CD4-positive, alpha-beta T cell treated with Interferon alpha-2 for 1 hour (primary cell): ENCODE measurements at places on chromosomes 12 and 14.
A peak's percentile ranks its signal among the peaks of the same experiment; 100 is the strongest.

GRCh38 chr14:106209755-106210154 lies 683.4 kb downstream of the TMEM121 start:
- peak; percentile 54 for DNase-seq

- no peak for DNase-seq
These were observed 59.5 kb upstream of the TMX1 start for GRCh38 chr14:51180577-51180976.

DNA sequence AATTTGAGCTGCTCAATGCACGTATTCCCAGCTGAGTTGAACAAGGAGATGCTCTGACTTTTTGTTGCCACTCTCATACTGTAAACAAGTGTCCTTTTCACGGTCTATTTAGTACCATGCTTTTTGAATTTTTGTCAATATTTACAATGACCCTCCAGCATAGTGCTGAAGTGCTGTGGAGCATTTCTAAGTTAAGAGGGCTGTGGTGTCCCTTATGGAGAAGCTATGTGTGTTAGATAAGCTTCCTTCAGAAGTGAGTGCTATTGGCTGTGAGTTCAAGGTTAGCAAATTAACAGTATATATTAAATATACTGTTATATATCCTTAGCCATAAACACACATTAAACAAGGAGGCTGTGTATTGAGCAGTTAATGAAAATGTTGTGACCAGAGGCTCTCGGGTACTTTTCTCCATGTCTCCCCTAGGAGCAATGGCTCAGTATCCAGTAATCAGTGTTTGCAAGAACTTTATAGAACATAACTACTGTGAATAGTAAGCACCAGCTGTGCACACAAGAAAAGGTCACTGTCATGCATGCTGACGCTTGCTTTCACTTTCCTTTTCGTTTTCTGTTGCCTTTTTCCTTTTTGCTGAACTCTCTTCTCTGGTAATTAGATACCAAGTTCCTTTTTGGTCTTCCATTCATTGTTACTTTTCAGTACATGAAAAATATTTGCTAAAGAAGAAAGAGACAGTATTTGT lies 187.2 kb upstream of the NEDD1 start:
- no peak for DNase-seq

DNA sequence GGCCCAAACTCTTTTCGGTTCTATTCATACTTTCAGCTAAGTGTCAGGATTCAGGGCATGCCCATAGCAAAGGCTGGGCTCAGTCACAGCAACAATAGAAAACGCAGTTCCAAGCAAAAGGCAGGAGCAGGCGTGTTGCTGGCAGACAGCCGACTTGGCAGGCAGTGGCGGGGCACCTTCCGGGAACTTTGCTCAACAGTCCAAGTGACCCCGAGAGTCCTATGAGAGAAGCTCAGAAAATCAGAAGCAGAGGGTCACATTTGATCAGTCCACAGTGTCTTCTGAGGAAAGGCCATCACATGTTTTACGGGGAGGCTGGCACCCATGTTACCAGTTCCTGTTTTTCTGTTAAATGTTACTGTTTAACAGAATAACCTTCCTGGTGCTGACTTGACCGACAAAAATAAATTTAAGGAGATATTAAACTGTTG lies 115.0 kb downstream of the DACT1 start:
- DNase-seq = peak; percentile 36

DNA sequence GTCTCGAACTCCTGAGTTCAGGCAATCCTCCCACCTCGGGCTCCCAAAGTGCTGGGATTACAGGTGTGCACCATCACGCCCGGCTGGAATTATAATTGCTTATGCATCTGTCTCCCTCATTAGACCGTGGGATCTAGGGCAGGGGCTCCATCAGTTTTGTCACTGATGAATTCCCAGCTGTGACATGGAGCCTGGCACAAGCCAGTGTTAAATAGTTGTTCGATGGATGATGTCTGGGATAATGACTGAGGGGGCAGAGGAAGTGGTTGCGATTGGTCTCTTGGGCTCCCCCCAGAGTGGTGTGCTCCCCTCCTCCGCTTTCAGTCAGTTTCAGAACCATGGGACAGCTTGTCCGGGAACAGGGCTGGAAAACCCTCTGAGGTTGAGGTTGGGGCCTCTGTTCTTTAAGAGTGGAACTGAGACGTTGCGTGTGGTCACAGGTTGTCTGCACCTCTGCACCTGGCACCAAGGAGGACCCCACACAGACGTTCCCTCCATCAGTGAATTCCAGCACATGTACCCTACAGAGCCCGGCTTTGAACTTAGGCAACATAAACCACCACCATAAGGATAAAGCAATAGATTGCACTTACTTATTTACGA lies 30.8 kb upstream of the BATF start:
- DNase-seq = no peak

DNA sequence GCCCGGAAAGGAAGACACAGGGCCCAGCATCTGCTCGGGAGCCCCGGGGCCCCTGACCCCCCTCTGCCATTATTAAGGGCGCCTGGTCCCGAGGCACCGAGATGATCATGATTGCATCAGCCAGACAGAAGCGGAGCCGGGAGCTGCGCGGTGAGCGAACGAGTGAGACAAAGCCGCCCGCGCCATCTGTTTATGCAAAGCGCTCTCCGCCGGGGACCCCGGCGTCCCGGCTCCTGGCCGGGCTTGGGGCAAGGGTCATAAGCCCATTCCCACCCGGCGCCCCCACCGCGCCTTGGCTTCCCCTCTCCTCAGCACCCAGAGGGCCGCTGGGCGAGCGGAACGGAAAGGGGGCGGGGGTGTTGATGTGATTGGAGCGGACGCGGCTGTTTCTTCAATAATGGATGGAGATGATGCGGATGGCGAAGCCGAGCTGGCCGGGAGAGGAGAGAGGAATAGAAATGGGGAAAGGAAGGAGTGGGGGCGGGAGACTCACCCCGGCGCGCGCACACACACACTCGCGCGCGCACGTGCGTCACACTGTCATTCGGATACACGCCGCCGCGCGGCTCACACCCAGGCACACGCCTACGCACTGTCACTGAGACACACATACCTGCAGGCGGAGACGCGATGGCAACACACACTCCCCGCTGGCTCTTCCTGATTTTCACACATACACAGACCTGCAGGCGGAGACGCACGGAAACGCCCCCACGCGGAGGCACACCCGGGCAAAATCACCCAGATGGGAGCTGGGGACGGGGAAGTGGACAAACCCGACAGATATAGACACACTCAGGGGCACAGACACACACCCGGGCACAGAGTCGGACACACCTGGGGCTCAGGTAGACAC lies 10.7 kb downstream of the STAC3 start:
- DNase-seq = peak; percentile 78

GRCh38 chr14:49173765-49174373 lies 412.3 kb downstream of the RPS29 start:
- peak; percentile 7 for DNase-seq

DNA sequence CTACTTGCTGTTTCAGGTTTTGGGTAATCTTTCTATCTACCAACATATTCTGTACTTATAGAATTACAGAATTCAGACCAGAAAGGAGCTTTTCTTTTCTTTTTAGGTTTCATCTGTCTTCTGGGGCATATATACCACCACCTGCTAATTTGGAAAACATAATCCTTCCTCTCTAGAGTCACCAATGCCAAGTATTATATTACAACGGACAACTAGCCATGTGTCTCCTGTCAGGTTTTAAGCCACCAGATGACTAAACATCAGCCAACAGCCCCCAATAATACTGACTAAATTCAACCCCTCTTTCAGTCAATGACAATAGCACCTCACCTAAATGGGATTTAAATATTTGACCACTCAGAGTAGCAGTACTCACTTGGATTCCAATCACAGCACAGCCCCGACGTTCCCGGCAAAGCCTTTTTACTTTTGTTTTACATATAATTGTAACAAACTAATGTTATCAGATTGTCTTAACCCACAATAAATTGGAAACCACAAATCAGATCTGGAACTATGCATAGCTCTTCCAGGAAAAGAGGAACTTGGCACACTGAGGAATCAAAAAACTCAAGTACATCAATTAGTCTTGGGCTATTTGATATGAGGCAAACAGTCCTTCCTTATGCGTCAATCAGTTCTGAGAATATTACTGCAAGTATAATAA lies 13.5 kb downstream of the SLC11A2 start:
- no peak for DNase-seq

GRCh38 chr12:77947330-77947729 lies 116.6 kb downstream of the NAV3 start:
- no peak for DNase-seq

DNA sequence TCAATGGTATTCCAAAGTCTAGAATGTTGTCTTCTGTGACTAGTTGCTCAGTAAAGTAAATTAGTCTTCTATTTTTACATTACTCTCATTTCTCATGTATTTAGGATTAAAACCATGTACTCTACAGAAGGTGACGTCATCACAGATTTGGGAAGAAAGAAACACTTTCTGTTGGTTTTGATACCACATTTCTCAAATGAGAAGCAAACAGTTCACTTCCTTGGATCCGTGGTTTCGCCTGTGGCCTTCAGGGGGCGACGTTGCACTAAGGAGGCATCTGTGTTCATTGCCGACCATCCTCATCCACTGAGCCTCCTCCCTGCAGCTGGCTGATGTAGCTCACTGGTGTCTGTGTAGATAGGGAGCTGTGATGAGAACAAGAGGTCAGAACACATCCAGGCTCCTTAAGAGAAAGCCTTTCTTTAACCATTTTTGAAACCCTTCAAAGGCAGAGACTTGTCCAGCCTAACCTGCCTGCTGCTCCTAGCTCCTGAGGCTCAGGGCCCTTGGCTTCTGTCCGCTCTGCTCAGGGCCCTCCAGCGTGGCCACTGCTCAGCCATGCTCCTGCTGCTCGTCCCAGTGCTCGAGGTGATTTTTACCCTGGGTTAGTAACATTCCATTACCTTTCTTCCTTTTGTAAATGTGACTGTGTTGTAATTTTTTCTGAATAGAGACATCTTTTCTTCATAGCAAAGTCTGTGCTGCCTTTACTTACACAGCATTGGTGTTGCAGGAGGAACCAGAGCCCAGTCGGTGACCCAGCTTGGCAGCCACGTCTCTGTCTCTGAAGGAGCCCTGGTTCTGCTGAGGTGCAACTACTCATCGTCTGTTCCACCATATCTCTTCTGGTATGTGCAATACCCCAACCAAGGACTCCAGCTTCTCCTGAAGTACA lies 220.6 kb upstream of the OR4E1 start:
- peak; percentile 66 for DNase-seq

- DNase-seq = no peak
These were observed 184.3 kb upstream of the RTL1 start for GRCh38 chr14:101087614-101088394.

GRCh38 chr12:121976950-121977349 lies 44.7 kb upstream of the BCL7A start:
- DNase-seq = no peak

DNA sequence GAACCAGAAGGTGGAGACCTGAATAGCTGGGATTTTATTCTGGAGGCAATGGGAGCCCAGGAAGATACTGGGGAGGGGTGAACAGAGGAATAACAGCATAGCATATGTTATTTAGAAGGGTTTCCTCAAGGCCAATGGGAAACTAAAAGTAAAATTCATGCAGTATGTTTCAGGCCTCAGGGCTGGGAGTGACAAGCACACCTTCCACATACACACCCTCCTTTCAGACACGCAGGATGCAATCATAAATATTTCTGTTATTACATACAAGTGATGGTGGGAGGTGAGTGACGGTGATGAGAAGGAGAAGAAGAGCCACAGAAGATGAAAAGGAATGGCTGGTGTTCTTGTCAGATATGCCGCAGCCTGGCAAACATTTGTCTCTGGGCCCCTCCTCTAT lies 106.1 kb upstream of the FLRT2 start:
- DNase-seq = no peak

- DNase-seq = no peak
These were observed 28.5 kb downstream of the KLC1 start for GRCh38 chr14:103657471-103657870.

- no peak for DNase-seq
These were observed 146.0 kb upstream of the C14orf180 start for GRCh38 chr14:104433401-104434213.

- no peak for DNase-seq
These were observed 5.4 kb downstream of the RPS6KL1 start for GRCh38 chr14:74917646-74918081.

DNA sequence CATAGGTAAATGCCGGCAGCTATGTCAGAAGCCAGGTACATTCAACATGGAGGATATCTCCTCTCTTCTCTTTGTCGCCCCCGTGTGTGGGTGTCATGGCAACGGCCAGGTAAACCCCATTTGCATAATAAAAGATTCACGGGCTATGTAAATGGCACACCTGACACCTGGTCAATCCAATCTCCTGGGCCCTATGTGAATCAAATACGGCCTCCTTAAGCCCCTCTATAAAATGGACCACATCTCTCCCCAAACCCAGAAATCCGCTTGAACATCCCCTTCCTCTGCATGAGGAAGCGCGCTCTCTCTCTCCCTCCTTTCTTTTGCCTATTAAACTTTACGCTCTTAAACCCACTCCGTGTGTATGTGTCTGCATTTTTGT lies 363.7 kb downstream of the SOX5 start:
- DNase-seq = no peak

DNA sequence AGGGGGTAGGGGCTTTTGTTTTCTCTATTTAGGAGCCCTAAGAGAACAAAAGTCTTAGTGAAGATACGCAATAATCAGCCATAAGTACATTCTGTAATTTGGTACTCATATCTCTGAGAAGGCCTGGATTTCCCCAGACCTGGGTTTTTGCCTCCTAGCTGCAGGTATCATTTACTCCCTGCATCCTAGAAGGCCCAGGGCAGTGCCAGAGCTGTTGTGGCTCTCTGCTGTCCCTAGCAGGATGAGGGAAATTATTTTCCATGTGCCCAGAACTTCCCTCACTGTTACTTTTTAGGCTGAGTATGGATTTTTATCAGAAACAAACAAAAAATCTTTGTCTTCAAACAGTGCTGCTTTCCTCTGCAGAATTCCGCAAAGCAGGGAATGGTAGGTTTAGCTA lies 192.5 kb upstream of the SYT1 start:
- DNase-seq = no peak

GRCh38 chr12:12720052-12720451 lies 2.9 kb downstream of the CDKN1B start:
- DNase-seq = no peak

DNA sequence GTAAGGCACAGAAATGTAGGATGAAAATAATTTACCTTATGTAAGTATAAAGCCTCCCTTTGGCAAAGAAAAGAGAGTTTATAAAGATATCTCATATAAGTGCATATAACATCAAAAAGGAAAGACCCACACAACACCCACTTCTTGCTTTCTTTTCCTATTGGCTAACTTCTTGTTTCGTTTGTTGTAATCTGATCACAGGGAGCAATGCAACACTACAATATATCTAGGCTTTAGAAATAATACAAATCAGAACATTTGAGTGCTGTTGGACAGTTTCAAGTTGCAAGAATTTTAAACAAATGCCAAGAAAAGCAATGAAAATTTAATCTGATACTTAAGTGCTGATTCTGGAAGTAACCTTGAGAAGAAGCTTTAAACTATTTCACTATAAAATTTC lies 1.3 kb downstream of the FGD6 start:
- DNase-seq = no peak

GRCh38 chr14:90273532-90273931 lies 17.2 kb downstream of the PSMC1 start:
- no peak for DNase-seq

- no peak for DNase-seq
These were observed 42.2 kb downstream of the KCNA5 start for GRCh38 chr12:5085896-5086295.
